Activated CD8-positive, alpha-beta memory T cell treated with anti-CD3 and anti-CD28 coated beads, Interleukin-2, amount 10 ng/mL, durations not matched to agents 7 days and 5 days (primary cell): ENCODE measurements at places on chromosomes 11 and 22.

- no peaks in the 10 kb centered on the region for H3K27me3 ChIP-seq
- H3K4me1 ChIP-seq, result peaks cover 1% of the 10 kb centered on the region
- no peak for DNase-seq
- no peaks in the 10 kb centered on the region for H3K36me3 ChIP-seq
- no peak overlapping the region for H3K27ac ChIP-seq
Measured at GRCh38 chr11:2566223-2567025, 121.6 kb downstream of the KCNQ1 start.

- H3K4me3 ChIP-seq, result no peak overlapping the region
- no peaks in the 10 kb centered on the region for H3K36me3 ChIP-seq
- no peak overlapping the region for H3K27ac ChIP-seq
- H3K27me3 ChIP-seq, result no peaks in the 10 kb centered on the region
- no peaks in the 10 kb centered on the region for H3K4me1 ChIP-seq
Measured at GRCh38 chr11:94046796-94047195, 25.6 kb downstream of the HEPHL1 start.

DNA sequence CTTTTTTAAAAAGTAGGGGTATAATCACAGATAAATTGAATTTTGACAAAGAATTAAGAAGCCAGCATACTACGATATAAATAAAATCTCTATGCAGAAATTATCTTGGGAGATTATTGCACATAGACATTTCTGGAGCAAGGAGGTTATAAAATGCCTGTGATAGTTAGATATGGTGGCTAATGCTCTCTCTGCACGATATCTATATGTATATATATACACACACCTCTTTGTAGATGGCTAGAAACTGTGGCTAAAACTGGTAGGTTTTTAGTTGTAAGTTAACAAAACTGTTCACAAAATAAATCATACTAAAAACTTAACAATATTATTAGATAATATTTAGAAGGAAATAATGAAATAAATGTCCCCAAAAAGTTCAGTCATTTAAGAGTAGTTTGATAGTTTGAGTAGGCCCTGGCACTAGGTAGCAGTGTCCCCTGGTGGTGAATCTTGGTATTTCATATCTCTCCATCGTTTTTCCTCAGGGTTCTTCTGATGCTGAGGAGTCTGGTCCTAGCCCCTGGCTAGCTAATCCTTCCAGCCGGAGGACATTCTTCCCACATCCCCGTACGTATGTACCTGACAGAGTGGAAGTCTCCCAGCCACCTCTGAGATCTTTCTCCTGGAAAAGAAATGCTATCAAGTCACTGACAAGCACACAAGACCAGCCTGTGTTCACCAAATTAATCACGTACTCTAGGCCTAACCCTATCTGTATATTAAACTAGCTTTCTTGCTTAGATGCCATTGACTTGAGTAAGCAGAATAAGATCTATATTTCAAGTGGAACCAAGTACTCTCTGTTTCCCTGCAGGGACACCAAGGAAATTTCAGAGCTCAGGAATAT is 32.2 kb downstream of the ART5 start:
- H3K4me3 ChIP-seq, result no peak overlapping the region
- H3K27ac ChIP-seq, result no peak overlapping the region

DNA sequence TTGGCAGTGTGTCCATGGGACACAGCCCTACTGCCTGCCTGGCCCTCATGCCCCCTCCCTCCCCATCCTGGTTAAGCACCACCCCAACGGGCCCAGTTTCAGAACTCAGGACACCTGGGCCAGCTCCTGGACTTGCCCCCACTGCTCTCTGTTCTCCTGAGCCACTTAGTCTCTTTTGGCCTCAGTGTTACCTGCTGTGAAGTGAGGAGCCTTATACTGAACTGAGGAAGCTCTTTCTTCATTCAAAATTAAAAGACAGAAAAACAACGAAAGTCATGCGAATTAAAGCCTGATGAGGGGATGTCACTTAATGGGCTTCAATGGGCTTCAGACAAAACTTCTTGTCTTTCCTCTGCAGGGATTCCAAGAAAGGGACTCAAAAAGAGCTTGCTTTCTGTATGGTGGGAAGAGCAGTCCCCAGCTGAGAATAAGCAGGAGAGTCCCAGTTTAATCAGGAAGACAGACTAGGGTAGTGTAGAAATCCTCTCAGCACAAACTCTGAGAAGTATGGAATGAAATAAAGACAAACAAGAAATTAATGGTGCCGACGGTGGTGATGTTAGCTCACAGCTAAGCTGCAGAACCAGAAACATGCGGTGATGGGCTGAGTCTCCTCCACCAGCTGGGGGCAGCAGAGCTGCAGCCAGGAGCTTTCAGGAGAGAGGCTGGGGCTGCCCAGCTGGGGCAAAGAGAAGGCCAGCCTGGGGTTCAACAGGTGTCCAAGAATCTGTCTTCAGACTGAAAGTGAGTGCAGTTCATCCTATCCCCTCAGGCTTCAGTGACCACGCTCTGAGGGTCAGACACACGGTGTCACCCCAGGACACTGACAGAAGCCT is 101.0 kb downstream of the GGTLC2 start:
- no peak overlapping the region for H3K4me3 ChIP-seq
- peaks cover 33% of the 10 kb centered on the region for H3K27me3 ChIP-seq
- peaks cover 11% of the 10 kb centered on the region for H3K4me1 ChIP-seq

DNA sequence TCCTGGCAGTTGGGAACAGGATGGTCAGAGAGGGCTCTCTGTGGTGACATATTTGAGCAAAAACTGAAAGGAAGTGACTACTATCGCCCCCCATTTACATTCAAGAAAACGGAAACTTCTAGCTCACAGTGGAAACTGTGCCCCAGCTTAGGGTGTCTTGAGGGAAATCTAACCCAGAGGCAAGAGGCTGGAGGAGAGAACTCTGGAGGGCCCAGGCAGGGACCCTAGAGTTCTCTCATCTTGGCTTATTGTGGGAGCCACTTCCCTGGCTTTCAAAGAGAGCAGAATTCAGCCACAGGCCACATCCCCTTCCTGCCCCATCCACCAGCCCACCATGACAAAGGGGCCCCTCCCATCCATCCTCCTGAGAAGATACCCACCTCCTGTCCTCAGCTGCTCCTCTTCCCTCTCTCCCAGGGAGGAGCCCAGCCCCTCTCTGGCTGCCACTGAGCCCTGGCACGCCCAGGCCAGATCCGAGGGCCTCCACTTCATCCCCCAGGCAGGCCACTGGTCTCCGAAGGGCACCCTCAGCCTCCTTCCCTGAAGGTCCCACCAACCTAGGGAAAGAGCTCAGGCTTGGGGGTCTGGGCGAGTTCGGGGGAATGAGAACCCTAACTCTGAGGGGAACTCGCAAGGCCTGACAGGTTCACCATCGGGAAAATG is 1.6 kb upstream of the TMPRSS13 start:
- DNase-seq, result peak; percentile 78
- peak overlapping the region; percentile 35 for H3K4me3 ChIP-seq
- no peaks in the 10 kb centered on the region for H3K36me3 ChIP-seq
- peaks cover 74% of the 10 kb centered on the region for H3K4me1 ChIP-seq

GRCh38 chr11:129973068-129973467 is 29.6 kb downstream of the PRDM10 start:
- H3K4me3 ChIP-seq, result no peak overlapping the region
- H3K27me3 ChIP-seq, result no peaks in the 10 kb centered on the region
- no peak for DNase-seq
- no peaks in the 10 kb centered on the region for H3K36me3 ChIP-seq

GRCh38 chr22:38199826-38200559 is 1.8 kb upstream of the MAFF start:
- no peak overlapping the region for H3K4me3 ChIP-seq
- H3K4me1 ChIP-seq, result peaks cover 49% of the 10 kb centered on the region
- H3K36me3 ChIP-seq, result no peaks in the 10 kb centered on the region
- H3K27me3 ChIP-seq, result no peaks in the 10 kb centered on the region

DNA sequence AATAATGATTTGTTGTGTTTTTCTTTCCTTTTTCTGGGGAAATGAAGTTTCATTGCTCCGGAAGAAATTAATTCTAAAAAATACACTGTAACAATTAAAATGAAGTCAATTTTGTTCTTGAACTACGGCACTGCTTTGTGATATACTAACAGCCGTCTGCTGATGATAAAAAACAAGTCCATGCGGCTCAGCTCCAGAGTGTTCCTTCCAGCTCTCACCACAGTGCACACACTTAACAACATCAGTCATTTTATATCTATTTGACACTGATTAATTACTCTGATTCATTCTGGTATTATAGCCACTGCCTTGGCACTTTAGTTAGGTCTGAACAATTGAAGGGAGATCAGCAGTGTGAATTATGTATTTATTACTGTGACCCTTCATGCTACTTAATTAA is 97.4 kb upstream of the SLC6A5 start:
- peaks cover 3% of the 10 kb centered on the region for H3K4me1 ChIP-seq
- no peaks in the 10 kb centered on the region for H3K27me3 ChIP-seq
- peaks cover 31% of the 10 kb centered on the region for H3K36me3 ChIP-seq
- no peak overlapping the region for H3K27ac ChIP-seq

DNA sequence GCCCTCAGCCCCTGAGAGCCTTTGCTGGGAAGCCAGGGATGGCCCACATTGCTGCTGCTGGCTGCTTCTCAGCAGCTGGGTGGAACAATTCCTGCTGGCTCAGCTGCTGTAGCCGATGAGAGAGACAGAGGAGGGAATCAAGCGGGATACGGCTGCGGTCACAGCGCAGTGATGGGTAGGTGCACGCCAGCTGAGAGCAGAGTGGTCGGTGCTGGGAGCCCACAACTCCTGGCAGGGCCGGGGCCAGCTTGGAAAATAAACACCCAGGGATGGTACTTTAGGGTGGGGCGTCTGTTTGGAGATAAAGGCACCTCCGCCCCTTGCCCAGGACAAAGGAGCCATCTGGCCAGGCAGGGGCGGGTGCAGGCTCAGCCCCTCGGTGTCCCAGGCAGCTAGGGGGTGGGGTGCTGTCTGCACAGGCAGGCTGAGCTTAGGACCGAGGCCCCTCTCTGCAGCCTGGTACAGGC is 480.5 kb downstream of the MIAT start:
- H3K4me1 ChIP-seq, result no peaks in the 10 kb centered on the region
- DNase-seq, result no peak
- no peak overlapping the region for H3K4me3 ChIP-seq
- peaks cover 13% of the 10 kb centered on the region for H3K27me3 ChIP-seq

- peak; percentile 42 for DNase-seq
- H3K4me3 ChIP-seq, result no peak overlapping the region
- H3K36me3 ChIP-seq, result peaks cover 5% of the 10 kb centered on the region
- H3K27me3 ChIP-seq, result peaks cover 66% of the 10 kb centered on the region
- H3K27ac ChIP-seq, result no peak overlapping the region
- H3K4me1 ChIP-seq, result peaks cover 6% of the 10 kb centered on the region
Measured at GRCh38 chr11:27720277-27720830, 20.1 kb upstream of the BDNF start.

GRCh38 chr22:39312410-39312809 is 7.0 kb downstream of the RPL3 start:
- H3K4me3 ChIP-seq, result no peak overlapping the region
- H3K27ac ChIP-seq, result peak overlapping the region; percentile 11
- no peaks in the 10 kb centered on the region for H3K27me3 ChIP-seq

DNA sequence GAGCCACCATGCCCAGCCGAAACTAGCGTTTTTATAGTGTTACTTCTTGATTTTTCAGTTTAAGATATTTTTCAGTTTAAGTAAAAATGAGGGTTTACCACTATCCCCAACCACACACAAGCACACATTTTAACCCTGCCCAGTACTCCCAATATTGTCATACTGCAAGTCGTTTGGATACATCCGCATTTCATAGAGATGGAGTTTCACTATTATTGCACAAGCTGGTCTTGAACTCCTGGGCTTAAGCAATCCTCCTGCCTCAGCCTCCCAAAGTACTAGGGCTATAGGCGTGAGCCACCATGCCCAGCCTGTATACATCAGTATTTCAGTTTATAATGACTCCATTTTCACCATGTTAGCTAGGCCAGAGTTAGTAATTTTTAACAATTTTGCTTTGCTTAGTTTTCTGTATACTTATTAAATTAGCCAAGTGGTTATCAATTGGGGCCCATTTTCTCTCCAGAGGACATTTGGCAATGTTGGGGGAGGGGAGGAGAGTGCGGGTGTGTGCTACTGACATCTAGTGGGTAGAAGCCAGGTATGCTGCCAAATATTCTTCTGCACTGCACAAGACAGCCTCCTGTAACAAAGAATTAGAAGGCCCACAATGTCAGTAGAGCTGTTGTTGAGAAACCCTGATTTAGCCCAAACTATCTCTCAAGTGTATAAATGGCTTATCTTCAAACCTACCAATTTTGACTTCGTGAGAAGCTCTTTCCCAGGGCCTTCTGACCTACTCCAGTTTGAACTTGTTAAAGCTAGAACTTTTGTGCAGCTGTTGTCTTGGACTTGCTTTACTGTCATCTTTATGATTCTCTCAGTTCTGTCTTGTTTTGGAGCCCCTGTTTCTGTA is 7.3 kb downstream of the USP47 start:
- DNase-seq, result peak; percentile 75
- no peaks in the 10 kb centered on the region for H3K27me3 ChIP-seq
- H3K27ac ChIP-seq, result peak overlapping the region; percentile 57
- peaks cover 69% of the 10 kb centered on the region for H3K4me1 ChIP-seq
- peaks cover 2% of the 10 kb centered on the region for H3K36me3 ChIP-seq

DNA sequence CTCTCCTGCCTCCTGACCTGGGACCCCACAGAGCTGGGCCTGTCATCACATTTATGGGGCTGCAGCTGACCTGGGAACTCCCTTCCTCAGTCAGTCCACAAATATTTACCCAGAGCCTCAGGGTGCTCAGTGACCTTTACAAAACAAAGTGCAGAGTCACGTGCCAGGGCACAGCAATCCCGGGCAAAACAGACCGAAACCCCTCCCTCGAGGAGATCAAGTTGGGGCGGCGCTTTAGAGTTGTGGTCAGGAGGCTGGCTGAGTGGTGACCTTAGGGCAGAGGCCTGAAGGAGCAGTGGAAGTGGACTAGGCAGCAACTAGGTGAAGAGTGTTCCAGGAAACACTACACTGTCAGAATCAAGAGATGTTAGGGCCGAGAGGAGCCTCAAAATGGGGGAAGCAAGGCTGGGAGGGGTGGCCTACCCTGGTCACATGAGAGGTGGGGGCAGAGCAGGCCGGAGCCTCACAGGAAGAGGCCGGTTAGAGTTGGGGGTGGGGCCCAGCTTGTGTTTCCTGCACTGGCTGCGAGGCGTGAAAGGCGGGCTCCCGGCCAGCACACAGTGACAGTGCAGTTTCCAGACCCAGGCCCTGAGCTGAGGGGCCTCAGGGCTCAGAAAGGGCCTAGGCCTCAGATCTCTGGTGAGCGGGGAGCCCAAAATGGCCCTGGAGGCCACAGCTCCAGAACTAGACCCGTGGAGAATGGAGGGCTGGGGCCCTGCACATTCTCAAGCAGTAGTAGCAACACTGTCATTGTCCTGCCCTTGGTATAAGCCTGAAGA is 3.7 kb upstream of the NEAT1 start:
- DNase-seq, result peak; percentile 98
- H3K4me3 ChIP-seq, result peak overlapping the region; percentile 94
- H3K4me1 ChIP-seq, result peaks cover 53% of the 10 kb centered on the region
- peak overlapping the region; percentile 98 for H3K27ac ChIP-seq
- peaks cover 15% of the 10 kb centered on the region for H3K36me3 ChIP-seq
